ENCODE measurements at places on chromosomes 3 and 15. TPM values are rescaled to one million over a fixed set of nuclear protein-coding genes. Genes with fewer than 3 reads are reported as not detected.

The LRRN1 gene
- total RNA-seq, result 57.9 TPM

DNA sequence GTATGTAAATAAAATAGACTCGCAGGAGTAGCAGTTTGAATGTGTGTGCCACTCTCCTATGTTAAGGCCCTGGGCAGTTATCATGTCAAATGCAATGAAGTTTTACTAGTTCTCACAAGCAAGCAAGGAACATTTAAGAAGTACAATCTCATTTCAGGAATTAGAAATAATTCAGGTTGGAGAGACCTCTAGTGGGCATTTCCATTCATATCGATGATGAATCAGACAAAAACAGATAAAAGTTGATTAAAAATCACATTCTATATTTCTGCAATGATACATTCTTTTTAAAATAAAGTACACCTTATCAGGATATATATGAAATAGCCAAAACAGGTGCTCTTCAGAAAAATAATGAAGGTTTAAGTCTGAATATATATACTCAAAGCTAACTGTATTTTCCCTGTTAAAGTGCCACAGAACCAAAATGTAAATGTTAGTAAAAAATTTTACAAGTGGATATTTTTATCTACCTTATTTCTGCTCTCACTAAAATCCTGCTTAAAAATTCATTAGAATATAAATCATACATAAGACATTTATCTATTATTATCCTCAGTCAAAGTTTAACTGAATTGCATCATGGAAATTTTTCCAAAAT lies 492.4 kb upstream of the FRG2C start:
- peak; percentile 31 for DNase-seq

The PRR20G gene
- total RNA-seq, result not detected

GRCh38 chr3:194054016-194054415 lies 81.9 kb upstream of the HES1 start:
- DNase-seq, result no peak

GRCh38 chr3:49641292-49641691 lies 32.9 kb upstream of the APEH start:
- DNase-seq, result no peak

DNA sequence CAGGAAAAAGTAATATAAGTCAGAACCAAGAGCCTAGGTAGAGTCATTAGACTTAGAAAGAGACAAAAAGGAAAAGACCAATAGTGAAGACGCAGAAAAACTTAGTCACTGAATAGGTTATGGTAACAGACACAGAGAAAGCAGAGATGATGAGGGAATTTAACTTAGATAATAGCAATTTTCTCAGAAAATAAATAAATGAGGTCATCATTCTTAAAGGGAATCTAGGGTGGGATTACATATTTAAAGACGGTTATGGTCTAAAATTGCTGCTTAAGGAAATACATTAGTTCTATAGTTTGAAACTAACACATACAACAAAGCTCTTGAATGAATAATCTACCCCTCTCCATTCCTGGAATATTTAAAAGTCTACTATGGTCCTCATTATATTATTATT lies 59.4 kb downstream of the UBR1 start:
- DNase-seq, result no peak

The ZNF710 gene
- total RNA-seq, result 14.9 TPM

- no peak for DNase-seq
These were observed 217.5 kb downstream of the ALCAM start for GRCh38 chr3:105584003-105584790.

GRCh38 chr3:118629821-118630220 lies 404.8 kb downstream of the IGSF11 start:
- no peak for DNase-seq

The RHOA gene
- total RNA-seq, result 460 TPM
